ENCODE measurements at places on chromosomes 11 and 22.

- DNase-seq = no peak
Measured at GRCh38 chr11:69931994-69932910, 113.0 kb upstream of the FGF3 start.

DNA sequence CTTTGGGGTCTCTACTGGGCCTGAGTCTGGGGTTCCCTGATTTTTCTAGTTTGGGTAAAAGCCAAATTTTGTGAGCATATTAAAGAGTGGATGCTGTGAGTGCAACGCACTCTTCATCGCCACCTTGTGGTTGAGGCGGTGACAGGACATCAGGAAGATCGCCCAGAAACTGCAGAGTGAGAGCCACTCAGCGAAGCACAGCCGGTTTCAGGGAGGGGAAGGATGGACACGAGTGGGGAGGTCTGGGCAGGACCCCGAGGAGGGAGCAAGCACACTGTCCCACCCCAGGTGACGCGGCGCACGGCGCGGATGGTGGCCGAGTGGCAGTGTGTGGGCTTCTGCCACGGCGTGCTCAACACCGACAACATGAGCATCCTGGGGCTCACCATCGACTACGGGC is 9.1 kb downstream of the SELENOO start:
- no peak for DNase-seq

- peak; percentile 59 for DNase-seq
Measured at GRCh38 chr11:69449320-69450063, 32.0 kb upstream of the LINC01488 start.

DNA sequence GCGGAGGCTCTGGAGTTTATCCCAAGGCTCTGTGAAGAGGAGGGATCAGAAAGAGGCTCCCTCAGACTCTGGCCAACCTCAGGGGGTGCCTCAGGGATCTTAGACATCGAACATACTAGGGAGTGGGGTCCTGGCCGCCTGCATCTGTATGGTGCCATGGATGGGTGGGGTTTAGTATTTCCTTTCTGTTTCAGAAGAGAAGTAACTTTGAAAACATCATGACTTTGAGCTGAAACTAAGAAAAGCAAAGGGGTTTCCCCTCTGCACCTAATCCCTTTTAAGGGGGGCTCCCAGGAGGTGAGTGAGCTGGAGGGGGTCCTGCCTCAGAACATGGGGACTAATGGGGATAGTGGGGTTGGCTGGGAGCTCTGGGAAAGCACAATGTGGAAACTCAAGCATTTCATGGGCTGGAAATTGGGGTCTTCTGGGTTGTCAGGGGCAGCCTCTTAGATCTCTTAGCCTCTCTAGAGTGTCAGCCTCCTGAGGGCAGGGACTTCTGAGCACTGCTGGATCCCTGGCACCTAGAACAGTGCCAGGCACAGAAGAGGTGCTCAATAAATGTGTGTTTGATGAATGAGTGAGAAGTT is 11.8 kb upstream of the SSTR3 start:
- DNase-seq = no peak

GRCh38 chr11:70462818-70463477 is 64.6 kb downstream of the CTTN start:
- no peak for DNase-seq

DNA sequence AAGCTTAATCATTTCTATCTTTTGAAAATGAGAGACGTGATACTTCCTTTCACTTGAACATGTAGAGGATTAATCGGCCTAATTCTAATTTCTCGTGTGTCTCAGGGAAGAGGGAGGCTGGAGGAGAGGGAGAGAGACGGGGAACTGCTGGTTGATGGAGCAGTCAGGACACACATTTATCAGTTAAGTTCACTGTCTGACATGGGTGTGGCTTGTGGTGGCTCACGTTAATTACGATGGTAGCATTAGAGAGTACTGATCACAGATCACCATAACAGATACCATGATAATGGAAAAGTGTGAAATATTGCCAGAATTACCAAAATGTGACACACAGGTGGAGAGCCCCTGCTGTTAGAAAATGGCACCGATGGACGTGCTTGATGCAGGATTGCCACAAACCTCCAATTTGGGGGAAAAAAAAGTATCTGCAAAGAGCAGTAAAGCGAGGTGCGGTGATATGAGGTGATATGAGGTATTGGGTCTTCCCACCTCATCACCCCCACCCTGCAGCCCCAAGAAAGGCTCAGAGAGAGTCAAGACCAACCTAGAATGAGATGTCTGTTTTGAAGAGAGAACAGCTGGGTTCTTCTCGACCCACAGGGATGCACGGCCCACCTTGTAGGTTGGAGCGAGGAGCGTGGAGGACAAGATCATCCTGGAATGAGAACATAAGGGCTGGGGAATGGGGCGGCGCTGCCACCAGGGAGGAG is 19.7 kb downstream of the ZBED4 start:
- no peak for DNase-seq

- DNase-seq = no peak
Measured at GRCh38 chr11:23103416-23103815, 243.1 kb upstream of the CCDC179 start.

DNA sequence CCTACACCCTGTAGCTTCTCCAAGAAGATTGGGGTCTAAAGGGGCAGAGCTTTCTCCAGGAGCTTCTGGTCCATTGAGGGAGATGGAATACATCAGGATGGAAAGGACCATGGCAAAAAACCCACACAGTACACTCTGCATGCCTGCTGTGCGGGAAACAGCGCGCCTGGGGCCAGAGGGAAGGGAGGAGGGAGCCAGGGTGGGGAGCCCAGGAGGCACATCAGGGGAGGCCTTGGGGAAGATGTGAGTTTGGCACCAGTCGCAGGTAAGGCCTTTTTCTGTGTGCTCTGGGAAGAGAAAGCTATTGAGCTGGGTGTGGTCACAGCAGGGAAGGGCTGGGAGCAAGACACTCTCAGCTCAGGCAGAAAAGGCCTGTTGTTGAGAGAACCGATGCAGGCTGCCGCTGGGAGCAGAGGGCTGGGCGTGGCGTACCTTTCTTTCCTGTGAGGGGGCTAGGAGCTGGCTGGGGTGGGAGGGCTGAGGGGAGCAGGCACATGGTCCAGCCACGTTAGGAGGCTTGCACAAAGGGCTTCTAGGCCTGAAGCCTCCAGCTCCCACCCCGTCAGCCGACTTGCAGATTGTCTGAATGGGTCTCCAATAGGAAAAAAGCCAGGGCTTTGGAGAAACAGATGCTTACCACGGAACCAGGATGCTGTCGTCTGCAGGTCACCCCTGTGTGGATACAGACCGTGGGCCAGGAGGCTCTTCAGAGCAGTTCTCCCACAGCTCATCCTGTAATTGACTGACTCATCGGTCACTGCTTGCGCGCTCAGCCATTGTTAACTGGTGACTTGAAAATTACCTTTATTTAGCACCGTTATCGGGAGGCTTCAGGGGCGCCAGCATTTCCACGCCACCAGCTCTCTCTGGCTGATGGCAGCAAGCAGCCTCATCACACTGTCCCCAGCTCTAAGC is 237.3 kb downstream of the ST3GAL4 start:
- DNase-seq = no peak

- DNase-seq = no peak
Measured at GRCh38 chr11:13344818-13345217, 67.2 kb downstream of the BMAL1 start.

- DNase-seq = no peak
Measured at GRCh38 chr22:20604776-20605221, 97.4 kb downstream of the MED15 start.

GRCh38 chr11:71184421-71185210 is 67.8 kb downstream of the SHANK2 start:
- DNase-seq = no peak

- DNase-seq = no peak
Measured at GRCh38 chr11:21622566-21622965, 570.3 kb upstream of the ANO5 start.
